Stimulated activated CD4-positive, alpha-beta T cell treated with anti-CD3 and anti-CD28 coated beads, Interleukin-12 subunit alpha, Interleukin-12 subunit beta, amount 100 ng/mL, for 24 hours (primary cell): ENCODE measurements at places on chromosomes 1 and 21.

DNA sequence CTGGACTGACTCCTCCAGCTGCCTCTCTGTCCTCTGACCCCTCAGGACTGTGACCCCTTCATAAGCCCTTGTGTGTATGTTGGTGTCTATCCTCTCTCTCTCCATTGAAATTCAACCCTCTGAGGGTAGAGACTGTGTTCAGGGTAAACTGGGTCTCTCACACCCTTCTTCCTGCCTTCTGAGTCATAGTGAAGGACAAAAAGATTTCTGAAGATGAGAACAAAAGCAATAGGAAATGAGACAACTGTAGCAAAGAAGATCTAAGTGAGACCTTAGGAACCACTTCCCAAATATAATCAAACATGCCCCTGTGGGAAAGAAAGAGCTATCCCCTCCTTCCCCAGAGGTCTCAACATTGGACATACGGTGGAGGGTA lies 16.9 kb downstream of the NUAK2 start:
- no peak for DNase-seq

DNA sequence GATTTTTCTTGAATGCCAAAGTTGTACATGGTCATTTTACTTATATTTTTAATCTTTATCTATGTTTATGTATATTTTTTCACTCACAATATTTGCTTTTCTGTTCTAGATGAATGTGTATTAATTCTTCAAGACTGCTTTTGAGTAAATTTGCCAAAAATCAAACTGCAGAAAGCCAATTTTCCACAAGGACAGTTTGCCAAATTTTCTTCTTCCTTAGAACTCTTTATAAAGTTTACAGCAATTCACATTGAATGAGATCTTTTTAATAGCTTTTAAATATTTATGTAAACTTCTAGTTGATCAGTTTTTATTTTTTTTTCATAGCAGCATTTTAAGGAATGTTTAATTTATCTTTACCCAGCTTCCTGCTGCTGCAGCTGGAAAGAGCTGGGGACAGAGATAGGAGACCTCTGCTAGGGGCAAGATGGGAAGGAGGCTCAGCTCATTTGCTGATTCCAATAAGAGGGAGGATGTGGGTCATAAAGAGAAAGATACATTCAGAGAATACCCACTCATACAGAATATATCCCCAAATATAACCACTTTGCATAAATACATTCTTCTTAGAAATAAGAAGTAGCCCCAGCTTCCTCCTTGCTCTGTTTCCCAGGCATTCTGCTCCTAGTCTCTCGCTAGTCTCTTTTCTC lies 93.0 kb downstream of the ODF2L start:
- no peak for DNase-seq

DNA sequence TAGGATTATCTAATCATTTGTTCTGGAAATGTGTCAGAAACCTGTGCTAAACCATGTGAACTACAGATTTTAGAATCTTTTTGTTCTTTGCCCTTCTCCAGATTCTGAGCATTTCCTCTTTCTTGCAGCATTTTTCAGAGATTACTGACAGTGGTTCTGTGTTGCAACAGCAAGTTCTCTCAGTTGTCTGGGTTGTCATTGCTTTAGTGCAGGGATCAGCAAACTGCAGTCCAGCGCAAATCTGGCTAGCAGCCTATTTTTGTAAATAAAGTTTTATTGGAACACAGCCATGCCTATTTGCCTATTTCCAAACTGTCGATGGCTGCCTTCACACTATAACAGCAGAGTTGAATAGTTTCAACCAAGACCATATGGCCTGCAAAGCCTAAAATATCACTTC lies 66.3 kb upstream of the LRRC8D start:
- no peak for DNase-seq

GRCh38 chr1:161092621-161093028 lies 3.3 kb upstream of the NECTIN4 start:
- peak; percentile 31 for DNase-seq

GRCh38 chr1:172613294-172613693 lies 45.6 kb upstream of the FASLG start:
- no peak for DNase-seq

DNA sequence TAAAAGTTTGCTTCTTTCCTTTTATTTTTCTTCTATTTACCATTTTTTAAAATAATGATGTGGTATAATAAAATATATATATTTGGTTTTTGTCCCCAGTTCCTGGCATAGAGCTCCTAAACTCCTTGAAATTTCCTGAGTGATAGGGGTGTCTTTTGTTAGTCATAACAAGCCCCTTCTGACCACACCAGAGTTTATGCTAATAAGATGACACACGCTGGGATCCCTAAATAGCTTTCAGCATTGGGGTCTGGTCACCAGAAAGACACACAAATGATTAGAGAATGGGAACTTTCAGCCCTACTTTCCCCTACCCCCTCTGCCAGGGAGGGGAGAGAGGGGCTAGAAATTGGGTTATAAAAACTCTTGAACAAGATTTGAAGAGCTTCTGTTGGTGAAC lies 56.2 kb downstream of the COL24A1 start:
- DNase-seq, result no peak

- DNase-seq, result no peak
Observed at GRCh38 chr21:32908534-32908933, 117.2 kb upstream of the OLIG2 start.

GRCh38 chr21:28818663-28819278 lies 173.9 kb downstream of the LTN1 start:
- no peak for DNase-seq

GRCh38 chr1:241275981-241276380 lies 81.0 kb downstream of the RGS7 start:
- no peak for DNase-seq

- DNase-seq, result no peak
Observed at GRCh38 chr1:47209091-47209490, 19.3 kb upstream of the PDZK1IP1 start.

DNA sequence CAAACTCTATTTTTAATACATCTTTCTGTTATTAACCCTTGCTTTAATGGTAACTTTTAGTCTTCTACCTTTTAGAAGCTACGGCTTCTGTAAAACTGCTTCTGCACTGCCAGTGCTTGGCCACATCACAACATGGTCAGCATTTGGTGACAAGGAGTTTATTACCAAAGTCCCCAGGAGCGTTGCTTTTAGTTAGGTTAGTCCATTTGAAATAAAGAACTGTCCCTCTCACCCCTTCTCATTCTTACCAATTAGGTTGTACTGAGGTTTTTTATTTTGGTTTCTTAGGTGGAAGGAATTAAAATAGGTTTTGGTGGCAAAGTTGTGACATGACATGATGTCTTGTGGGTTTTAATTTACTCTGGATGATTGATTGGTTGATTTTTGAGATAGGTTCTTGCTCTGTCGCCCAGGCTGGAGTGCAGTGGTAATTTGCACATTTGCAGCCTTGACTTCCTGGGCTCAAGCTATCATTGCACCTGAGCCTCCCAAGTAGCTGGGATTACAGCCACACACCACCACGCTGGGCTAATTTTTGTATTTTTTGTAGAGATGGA lies 39.2 kb downstream of the SPEN start:
- no peak for DNase-seq

DNA sequence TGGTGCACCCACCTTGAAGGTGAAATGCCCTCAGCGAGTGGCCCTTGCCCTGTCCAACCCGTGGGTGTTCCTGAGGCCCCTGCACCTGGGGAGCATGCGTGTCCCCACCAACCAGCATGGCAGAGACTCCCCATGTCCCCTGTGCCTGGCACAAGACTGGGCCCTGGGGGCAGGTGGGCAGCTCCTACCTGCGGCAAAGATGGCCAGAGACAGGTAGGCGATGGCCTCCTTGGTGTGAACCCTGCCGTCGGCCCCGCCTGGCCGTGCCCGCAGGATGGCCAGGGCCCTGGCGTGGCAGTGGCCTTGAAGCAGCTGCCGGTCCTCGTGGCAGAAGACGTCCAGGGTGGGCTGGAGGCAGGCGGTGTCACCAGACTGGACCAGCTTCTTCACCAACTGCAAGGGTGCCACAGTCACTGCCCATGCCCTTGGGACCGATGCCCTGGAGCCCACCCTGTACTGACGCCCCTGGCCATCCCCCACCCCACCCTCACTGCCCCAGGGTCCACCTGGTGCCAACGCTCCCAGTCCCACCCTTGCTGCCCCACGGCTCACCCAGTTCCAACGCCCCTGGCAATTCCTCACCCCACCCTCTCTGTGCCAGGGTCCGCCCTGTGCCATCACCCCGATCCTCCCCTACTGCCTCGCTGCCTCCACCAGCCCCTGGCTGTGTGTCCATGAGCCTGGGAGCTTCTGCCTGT lies 15.7 kb downstream of the TTC34 start:
- no peak for DNase-seq

DNA sequence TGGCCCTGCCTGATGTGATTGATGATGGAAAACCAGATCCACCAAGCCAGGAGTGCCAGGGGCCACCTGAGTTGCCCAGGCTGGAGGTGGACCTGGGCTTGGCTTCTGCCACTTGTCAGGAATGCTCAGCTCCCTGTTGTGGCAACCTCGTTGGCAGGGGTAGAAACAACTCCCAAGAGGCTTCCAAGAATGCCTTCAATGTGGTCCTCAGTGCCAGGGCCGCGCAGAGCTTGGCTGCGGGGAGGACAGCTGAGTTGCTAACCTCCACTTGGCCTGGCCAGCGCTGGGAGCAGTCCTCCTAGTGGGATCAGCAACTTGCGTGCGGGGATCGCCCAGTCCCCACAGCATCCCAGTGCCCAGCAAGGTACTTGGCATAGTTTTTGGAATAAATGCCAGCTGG lies 9.0 kb downstream of the MYOM3 start:
- no peak for DNase-seq

GRCh38 chr1:121538943-121539575 lies 354.3 kb downstream of the SRGAP2C start:
- DNase-seq, result no peak

DNA sequence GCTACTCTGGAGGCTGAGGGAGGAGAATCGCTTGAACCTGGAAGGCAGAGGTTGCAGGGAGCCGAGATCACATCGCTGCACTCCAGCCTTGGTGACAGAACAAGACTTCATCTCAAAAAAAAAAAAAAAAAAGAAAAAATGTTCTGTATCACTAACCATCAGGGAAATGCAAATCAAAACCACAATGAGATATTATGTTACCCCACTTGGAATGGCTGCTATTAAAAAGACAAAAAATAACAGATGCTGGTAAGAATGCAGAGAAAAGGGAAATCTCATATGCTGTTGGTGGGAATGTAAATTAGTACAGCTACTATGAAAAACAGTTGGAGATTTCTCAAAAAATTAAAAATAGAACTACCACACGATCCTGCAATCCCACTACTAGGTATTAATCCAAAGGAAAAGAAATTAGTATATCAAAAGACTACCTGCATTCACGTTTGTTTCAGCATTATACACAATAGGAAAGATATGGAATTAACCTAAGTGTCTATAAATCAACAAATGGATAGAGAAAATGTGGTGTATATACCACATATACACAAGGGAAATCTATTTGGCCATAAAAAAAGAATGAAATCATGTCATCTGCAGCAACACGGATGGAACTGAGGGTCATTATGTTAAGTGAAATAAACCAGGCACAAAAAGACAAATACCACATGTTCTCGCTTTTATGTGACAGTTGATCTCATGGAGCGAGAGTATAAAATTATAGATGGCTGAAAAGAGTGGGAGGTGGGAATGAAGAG lies 62.6 kb downstream of the ABL2 start:
- no peak for DNase-seq

DNA sequence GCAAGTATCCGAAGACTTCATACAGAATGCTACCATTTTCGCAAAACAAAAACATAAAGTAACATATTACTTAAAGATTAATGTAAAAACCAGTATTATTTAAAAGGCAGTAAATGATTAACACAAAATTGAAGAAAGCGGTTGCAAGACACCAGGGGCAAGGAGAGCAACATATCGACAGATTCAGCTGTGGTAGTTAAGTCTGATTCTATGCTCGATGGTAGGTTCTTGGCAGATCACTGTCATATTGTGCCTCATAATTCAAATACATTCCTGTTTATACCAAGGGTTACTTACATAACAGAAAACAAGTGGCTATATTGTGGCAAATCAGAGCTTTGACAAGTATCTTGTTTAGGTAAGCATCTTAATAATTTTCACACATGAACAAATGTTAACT lies 37.7 kb downstream of the NRIP1 start:
- DNase-seq, result no peak

GRCh38 chr1:26401891-26402290 lies 8.7 kb upstream of the LIN28A start:
- DNase-seq, result no peak

GRCh38 chr1:221573756-221574155 lies 168.1 kb downstream of the DUSP10 start:
- no peak for DNase-seq

DNA sequence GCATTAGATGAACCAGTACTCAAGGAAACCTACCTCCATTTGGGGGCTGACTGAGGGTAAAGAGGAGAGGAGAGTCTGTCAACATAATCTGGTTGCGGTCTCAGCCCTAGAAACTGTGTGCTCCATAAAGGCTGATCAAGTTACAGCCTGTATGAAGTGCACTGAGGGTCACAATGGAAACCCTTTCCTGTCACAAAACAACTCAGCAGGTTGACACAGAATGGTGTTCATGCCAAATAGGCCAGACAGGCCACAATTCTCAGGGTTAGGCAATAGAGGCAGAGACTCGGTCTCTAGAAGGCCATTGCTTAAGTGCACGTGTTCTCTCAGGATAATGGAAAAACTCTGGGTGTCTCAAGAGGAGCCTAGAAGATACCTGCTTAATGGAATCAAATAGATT lies 4.1 kb upstream of the ANKRD35 start:
- DNase-seq, result no peak

GRCh38 chr1:3365523-3366125 lies 88.8 kb upstream of the ARHGEF16 start:
- DNase-seq, result no peak

DNA sequence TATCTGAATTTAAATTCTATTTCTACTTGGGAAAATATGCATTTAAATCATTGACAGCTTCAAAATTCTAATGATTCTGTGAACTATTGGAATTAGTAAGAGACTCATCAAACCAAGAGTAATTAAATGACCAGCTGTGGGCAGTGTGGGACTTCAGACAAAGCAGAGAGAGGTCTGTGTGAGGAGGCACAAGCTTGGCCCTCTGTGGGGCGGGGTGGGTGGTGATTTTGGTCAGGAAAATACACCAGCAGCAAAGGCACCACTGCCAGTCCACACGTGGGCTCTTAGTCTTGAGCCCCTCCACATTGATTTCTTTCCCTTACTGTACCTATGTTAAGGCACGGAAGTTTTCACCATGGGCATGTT lies 39.2 kb upstream of the RAB4A start:
- no peak for DNase-seq

GRCh38 chr1:182791281-182792179 lies 2.0 kb downstream of the NPL start:
- DNase-seq, result no peak

GRCh38 chr1:11736746-11737639 lies 1.1 kb downstream of the AGTRAP start:
- peak; percentile 34 for DNase-seq
